RPMI8226 (cell line): ENCODE measurements at places on chromosomes 2 and 18.
A peak's percentile ranks its signal among the peaks of the same experiment; 100 is the strongest.

- DNase-seq = peak; percentile 79
Observed at GRCh38 chr2:159118115-159118858, 149.8 kb downstream of the TANC1 start.

- peak; percentile 90 for DNase-seq
Observed at GRCh38 chr2:112182581-112183034, 44.4 kb downstream of the FBLN7 start.

DNA sequence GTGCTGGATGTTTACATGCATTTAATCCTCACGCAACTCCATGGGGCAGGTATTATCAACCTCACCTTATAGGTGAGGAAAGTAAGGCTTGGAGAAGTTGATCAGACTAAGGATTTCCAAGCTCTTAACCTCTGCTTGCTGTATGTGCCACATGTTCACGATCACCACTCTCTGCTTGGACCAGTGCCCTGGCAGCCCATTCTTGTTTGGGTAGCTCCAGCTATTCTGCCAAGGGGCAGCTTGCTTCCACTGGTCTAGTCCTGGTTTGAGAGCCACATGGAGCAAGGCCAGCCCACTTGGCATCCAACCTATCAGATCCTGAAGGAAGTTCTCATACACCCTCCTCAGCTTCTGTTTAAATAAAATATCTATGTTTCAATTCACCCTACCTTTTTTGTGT is 14.3 kb downstream of the PLB1 start:
- DNase-seq = no peak

- peak; percentile 63 for DNase-seq
Observed at GRCh38 chr2:41869542-41870264, 178.1 kb upstream of the PKDCC start.

GRCh38 chr2:3433339-3433699 is 53.8 kb downstream of the TRAPPC12 start:
- DNase-seq = no peak

DNA sequence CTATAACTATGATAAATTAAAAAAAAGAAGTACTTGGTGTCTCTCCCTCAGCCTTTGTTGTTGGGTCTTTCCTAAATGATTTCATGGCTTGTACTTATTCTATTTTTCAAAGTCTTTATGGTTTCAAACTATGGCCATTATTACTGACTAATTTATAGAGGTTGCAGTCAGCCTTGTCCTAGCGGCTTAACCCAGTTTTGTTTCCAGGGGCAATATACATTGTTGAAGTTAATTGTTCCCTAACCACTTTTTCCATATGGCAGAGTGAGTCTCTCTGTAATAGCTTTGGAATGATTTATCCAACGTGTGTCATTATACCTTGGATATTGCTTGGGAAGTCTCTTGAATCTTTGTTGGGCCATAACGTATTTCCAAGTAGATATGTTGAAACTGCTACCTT is 408.8 kb downstream of the HRH4 start:
- no peak for DNase-seq

DNA sequence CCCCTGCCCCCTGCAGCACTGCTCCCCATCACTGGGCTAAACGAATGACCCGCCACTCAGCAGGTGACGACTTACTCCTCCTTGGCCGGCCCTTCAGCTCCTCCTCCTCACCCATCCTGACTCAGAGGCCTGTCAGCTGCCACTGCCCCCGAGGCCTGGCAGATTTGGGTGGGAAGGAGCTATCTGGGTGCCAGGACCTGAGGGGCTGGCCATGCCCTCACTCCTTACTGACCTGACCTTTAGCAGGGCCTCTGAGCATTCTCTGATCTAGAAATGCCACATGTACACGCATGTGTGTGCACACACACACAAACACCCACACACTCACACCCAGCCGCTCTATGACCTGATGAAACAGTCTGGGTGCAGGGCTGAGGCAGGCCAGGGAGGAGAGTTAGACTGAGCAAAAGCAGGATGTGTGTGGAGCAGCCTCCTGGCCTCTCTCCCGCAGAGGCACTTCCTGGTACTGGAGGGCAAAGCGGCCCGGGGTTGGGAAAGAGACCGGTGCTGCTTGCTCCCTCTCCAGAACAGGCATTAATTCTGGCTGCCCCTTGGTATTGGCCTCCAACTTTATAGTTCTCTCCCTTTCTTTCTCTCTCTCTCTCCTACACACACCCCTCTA is 68.0 kb downstream of the ZFP36L2 start:
- DNase-seq = peak; percentile 73

- no peak for DNase-seq
Observed at GRCh38 chr2:180644709-180645108, 335.7 kb upstream of the UBE2E3 start.

GRCh38 chr2:152550386-152550785 is 166.9 kb downstream of the PRPF40A start:
- no peak for DNase-seq

DNA sequence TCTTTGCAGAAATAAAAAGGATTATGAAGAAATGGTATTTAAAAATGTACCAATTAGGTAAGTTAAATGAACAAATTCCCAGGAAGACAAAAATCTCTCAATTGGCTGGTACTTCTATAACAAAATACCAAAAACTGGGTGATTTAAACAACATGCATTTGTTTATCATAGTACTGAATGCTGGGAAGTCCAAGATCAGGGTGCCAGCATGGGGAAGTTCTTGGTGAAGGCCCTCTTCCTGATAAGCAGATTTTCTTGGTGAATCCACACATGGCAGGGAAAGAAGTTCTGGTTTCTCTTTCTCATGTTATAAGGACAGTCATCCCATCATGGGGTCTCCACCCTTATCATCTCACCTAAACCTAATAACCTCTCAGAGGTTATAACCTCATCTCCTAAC is 271.6 kb upstream of the SETBP1 start:
- no peak for DNase-seq

DNA sequence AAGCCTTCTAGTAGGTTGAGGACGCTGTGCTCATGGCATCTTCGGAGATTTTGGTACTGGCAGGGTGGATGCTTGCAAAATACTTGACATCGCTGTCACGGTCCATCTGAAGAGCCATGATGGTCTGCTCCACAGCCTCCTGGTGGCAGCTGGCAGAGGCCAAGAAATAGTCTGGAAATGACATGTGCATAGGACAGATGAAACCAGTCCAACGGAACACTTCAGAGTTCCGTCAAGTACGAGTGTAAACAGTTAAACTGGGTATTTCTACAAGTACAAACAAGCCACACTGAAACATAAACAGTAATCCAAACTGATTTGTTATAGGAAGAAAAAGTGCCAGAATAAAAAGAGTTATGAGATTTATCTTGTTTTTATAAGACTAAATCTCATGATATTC is 66.6 kb downstream of the PPP4R1 start:
- no peak for DNase-seq

DNA sequence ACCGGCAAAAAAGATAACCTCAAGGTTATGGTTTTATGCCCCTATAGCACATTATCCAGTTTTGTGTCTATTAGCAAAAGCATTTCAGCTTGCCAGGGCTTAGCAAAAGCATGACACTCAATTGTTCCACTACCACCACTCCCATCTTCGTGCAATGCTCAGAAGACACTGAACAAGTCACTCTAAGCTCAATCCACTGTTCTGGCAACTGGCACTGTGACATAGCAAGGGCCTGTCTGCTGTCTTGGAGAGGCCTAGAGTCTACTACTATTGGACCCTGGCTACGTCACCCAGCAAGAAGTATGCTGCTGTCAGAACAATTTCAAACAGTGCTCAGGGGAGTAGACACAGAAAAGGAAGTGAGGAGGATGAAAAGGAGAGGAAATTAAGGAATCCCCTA is 103.5 kb upstream of the PPP1CB start:
- DNase-seq = no peak

- no peak for DNase-seq
Observed at GRCh38 chr2:226031647-226032501, 632.4 kb downstream of the NYAP2 start.

- no peak for DNase-seq
Observed at GRCh38 chr2:176502619-176503018, 233.4 kb downstream of the MTX2 start.

DNA sequence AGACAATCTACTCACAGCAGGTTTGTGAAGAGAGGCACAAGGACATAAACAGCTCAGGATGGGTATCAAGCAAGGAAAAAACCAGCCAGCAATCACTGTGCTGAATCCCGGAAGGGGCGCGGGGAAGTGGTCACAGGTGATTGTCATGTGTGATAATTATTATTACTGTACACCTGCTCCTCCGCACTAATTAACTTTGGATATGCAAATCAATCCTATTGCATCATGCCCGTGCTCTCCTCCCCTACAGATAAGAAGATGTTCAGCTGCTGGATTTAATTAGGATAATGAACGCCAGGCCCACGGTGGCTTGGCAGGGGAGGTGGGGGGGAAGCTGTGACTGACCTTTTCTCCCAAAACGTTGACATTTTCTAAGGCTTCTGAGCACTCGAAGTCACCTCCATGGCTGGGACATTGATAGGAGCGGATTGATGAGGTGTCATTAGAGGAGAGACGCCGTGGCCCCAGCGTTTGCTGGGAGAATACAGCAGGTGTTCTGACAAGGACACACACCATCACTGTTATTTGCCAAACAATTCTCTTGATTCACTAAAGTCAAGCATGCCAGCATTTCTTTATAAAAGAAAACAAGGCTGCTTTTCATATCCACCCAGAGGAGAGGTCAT is 160.3 kb upstream of the VRK2 start:
- DNase-seq = no peak
